HT-29 (cell line): ENCODE measurements at places on chromosomes 1 and 21.

DNA sequence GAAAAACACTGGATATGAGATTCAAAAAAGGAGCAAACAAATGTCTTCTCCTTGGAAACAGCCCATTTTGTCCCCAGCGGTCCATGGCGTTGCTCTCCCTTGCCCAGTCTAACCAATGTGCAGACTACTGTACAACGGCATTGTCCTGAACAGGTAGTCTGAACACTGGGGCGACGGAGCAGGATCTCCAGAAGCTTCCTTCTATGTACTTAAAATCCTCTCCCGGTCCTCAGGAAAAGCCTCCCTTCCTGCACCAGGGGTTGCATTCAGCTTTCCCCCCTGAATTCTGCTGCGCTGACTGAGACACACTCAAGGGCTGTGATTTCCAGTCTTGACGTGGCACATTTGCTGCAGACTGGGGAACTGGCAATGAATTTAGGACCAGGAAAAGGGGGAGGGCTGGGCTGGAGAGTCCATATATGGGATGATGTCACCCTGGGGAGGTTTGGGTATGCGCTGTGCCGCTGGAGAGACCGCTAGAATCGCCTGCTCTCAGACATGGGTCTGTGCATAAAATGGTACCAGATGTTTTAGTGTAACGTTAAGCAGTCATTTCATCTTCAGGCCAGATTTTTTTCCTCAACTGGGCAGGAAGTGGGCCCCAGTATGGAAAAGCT is 275.9 kb upstream of the C1orf105 start:
- DNase-seq = no peak

GRCh38 chr1:208083715-208084085 is 160.5 kb downstream of the PLXNA2 start:
- no peak for DNase-seq

DNA sequence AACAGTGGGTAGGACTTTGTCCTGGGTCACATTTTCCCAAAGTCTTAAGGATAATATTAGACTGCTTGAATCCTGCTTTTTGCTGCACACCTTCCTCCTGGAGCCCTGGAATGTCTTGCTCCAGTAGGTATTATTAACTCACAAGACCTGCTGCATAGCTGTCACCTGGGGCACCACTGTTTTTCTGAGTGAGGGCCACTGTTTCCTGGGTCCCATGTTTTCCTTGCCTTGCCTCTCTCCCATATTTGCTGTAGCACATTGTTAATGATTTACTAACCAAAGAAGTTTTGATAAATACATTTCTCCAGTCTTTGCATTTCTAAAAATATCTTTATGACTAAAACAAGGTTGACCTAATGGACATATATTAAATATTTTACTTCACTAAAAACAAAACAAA is 22.5 kb upstream of the FCAMR start:
- DNase-seq = peak; percentile 42

- no peak for DNase-seq
Observed at GRCh38 chr1:29901624-29902325, 665.5 kb downstream of the PTPRU start.

GRCh38 chr1:40313958-40314720 is 2.9 kb downstream of the COL9A2 start:
- no peak for DNase-seq

DNA sequence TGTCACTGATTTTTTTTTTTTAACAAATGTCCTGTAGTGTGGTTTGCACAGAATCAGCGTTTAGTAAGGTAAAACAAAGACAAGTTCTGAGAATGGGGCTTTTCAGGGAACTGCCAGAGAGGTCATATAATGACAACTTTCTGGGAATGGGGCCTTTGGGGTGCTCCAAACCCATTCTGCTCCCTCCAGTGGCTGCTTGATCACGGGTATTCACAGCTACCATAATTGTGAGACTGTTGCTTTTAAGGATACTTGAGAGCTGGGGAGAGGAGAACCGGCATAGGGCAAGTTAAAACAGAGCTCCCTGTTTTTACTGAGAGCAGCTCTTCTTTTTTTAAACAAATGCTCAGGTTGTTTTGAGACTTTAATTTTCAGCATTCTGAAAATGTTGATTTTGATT is 48.2 kb downstream of the CYP2J2 start:
- DNase-seq = no peak

GRCh38 chr1:160800645-160801408 is 4.9 kb downstream of the LY9 start:
- DNase-seq = no peak

DNA sequence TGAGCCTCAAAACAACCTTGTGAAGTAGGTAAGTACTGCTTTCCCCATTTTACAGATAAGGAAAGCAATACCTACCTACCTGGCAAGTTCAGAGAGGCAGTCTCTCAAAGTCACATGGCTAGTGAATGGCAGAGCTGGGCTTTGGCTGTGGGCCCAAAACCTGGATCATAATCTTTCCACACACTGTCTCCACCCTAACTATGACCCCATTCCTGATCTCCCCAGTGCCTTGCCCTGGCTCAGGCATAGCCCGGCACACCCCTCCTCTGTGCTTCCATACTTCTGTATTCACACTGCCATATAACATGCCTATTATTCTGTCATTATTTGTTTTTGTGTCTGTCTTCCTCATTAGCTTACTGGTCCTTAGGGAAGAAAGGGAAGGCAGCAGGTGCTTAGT is 15.9 kb downstream of the GNG12 start:
- peak; percentile 86 for DNase-seq

DNA sequence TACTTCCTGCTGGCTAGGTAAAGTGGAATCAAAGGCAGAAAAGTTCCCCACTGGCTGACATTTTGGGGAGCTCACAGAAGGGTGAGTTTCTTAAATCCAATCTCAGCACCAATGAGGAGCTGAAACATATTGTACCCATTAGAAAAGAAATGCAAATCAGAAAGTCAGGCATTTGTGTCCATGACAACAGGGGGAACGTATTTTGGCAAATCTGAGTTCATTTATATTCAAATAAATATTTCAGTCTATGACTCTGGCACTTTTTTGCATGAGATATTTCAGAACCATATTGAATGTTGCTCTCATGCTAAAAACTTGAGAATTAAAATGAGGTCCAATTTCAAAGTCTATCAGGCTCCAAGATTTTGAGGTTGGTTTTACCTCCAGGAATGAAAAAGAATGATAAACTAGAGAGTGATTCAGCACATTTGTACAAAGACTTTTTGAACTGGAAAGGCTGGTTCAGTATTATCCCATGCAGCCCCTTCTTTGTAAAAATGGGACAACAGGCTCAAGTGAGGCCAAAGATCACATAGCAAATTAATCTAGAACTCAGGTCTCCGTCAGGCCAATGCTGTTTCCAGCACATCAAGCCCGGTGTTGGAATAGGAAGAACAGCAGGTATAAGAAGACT is 202.2 kb downstream of the RRAGC start:
- no peak for DNase-seq

DNA sequence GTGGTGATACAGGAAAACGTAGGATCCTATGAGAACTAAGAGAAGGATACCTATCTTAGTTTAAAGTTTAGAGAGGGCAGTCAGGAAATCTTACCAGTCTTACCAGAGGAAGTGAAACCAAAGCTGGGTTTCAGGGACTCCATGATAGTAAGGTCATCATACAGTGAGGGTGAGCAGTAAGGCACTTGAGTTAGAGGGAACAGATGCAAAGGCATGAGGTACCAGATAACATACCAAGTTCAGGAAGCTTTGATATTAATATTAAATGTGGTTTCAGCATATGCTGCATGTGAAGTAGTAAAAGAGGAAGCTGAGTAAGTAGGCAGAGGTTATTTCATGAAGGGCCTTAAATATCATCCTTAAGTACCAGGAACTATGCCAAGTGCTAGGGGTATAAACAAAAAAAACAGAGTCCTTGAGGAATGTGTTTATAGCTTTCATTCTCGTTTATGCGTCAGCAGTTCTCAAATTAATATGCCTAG is 16.9 kb downstream of the ATG4C start:
- DNase-seq = no peak

- DNase-seq = no peak
Observed at GRCh38 chr1:111463029-111463683, 10.6 kb upstream of the C1orf162 start.

DNA sequence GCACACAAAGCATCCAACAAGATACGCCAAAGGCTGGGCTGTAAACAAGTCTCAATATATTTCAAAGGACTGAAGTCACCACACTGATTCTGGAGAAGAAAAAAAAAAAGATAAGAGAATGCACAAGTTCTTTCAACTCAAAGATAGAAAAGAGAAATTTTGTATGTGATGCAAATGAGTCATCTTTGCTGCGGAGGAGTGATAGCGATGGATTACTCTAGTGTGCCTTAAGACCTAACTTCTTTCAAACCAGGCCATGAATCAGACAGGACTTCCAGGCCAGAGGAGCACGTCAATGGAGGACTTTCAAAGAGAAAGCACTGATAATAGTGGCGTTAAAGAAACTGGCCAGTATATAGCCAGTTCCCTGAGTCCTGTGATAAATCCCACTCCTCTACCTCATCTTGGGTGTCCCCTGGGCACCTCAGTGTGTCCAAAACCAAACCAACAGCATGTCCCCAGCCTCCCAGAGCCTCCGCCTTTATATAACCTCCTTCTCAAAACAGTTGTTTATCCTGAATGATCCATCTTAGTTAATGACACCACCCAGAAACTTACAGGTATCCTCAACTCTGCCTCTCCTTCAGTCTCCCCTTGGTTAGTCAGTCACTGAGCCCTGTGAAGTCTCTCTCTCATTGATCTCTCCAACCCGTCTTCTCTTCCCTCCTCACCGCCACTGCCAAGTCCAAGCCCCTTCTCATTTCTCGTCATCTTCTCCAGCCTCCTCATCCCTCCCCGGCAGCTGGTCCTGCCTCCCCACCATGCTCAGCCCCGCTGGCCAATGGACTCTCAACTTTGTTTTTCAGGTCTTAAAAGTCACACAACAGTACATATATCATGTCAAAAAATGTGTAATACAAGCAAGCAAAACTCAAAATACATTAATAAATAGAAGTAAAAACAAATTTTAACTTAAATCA is 47.2 kb upstream of the IFFO2 start:
- DNase-seq = no peak

DNA sequence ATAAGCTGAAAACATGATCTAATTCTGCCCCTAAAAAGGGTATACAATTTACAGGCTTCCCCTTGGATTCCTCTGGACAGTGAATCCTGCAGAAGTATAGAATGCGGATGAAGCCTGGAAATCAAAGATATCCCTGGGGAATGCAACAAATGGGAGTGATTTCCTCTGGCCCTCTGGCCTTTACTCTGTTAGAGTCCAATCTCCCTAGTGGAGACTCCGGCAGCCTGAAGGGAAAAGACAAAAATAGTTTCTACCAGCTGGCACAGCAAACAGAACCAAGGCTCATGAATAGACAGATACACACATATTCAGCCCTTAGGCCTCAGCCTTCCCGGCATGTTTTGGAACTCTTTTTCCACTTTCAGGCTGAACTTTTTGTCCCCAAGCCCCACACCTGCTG is 3.9 kb upstream of the LRRC52 start:
- DNase-seq = no peak

- DNase-seq = no peak
Observed at GRCh38 chr1:117137281-117137855, 15.8 kb upstream of the TRIM45 start.

DNA sequence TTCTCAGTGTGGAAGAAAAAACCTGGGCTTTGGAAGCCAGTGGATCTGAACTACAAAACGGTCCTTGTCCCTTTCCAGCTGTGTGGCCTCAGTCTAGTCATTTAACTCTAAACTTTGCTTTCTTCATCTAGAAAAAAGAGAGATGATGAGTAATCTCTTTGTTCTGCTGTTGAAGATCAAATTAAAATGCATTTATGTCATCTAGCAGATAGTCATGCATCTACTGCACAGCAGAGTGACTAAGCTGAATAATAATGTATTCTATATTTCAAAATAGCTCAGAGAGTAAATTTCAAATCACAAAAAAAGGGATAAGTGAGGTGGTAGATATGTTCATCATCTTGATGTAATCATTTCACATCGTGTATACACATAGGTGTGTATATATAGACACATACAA is 473.2 kb downstream of the DSCAM start:
- DNase-seq = no peak

DNA sequence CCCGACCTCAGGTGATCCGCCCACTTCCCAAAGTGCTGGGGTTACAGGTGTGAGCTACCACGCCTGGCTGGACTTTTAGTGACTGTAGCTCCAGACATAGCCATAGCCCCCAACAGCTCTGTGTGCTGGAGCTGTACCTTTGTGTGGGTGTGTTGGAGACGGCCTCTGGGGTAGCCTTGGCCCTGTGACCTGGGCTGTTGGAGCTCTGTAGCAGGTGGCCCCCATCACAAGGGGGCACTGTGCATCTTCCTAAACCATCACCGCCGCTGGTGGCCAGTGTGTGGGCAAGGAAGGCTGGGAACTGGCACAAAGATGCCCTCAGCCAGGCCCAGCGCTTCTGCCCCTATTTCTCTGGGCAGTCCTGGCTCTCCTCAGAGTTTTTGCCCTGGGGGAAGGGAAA is 38.4 kb upstream of the FOXO6 start:
- peak; percentile 83 for DNase-seq

DNA sequence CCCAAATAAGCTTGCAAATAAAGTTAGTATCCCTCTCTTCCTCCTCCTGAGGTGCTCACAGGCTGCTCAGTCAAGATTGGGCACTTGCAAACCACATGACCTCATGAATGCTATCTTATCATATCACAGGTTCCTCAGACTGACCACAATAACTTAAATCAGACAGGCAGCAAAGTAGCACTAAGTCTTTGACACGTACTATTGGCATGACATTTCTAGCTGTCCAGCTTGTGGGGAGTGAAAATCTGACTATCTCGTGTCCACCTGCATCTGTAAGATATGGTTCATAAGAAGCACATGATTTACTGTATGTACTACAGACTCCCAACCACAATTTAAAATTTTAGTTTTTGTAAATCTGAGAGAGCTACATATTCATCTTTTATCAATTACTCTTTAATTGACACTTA is 58.0 kb upstream of the GFI1 start:
- no peak for DNase-seq

GRCh38 chr1:182135946-182136345 is 74.4 kb upstream of the ZNF648 start:
- no peak for DNase-seq

DNA sequence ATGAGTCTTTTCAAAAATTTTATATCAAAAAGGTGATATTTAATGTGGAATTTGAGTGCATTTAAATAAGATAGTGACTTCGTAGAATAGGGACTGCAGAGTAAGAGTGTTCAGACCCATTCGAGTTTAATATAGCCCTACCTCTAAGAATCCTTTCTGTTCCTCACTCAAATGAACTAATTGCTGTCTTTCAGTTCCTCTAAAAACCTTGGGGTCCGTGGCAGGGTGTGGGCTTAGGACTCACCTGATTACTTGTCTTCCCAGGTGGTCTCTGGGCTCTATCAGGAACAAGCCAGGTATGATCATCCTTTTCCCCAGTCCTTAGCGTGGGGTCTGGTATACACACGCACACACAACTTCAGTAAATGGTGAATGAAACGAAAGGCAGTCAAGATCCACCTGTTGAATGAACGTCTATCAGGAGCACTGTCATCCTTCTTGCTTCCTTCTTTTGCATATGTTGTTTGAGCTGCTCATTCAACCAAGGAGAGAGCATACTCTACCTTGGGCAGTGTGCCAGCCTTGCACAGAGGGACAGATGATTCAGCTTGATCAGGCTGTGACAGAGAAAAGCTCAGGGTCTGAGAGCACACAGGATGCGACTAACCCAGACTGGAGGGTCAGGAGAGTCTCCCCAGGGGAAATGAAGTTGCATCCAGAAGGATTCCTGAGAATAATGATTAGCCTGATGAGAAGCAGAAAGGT is 1.2 kb upstream of the RNF11 start:
- peak; percentile 59 for DNase-seq

- peak; percentile 21 for DNase-seq
Observed at GRCh38 chr1:50333595-50333974, 89.7 kb downstream of the DMRTA2 start.
